ENCODE measurements at places on chromosomes 2 and 18. TPM values are rescaled to one million over a fixed set of nuclear protein-coding genes. Genes with fewer than 3 reads are reported as not detected.

DNA sequence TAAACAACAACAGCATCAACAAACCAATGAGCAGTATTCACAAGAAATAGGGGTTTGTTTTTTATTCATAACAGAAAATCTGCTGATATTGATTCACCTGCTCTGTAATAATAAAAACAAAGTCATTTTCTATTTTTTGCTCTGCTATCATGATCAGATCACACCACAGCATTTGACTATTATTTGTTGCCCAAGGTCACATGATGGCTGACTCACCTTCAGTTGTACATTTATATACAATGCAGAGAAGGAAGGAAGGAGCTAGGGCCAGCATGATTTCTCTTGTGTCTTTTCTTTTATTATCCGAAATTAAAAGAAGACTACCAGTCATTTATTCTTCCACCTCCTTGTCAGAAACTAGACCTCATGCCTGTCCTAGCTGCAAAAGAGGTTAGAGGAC is 1427.7 kb upstream of the CELF4 start:
- no peak for DNase-seq

The CRYGD gene
- total RNA-seq: 3.4 TPM

DNA sequence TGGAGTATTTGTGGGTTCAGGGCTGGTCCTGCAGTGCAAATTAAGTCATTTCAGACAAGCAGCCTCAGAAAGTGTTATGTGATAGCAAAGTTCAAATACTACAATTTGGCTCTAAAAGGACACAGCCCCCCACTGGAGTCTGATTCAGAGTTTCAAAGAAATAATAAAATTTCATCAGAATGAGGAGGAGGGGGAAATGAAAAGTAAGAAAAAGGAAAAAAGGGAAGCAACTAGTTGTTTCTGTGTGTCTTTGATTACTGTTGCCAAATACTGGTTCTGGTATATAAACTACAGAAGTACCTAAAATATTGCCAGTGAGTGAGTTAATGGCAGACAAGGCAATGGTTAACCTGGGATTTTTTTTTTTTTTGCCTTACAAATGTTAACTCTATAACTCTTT is 773.9 kb downstream of the BCL11A start:
- no peak for DNase-seq

DNA sequence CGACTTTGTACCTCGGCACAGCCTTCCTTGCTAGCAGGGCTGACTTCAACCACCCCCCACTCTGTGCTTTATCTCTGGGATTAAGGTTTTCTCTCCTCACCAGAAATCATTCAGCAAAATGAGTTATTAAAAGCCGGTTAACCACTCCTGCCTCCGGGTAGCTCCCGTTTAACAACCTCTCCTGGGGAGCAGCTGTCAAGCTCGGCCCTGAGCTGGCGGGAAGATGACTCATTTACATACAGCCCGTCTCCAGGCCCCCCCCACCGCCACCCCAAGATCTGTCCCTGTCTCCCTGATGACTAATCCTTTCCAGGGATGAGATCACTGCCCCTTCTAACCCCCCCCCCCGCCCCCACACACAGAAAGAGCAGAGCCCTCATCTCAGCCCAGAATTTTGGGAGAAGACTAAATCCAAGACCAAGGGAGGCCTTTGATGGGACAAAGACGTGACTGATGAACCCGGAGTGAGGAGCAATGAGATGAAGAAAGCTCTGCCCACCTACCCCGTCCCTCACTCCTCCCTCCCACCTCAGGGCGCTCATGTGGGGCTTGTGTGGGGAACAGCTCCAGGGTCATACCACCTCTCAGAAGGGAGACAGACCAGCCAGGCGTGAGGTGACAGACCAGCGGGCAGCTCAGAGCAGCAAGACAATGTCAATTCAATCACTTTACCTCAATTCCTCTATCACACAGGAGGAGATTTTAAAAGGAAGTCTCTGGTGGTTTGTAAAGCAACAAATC is 131.4 kb downstream of the MSH2 start:
- no peak for DNase-seq

GRCh38 chr2:120834206-120834605 is 98.5 kb downstream of the GLI2 start:
- DNase-seq: no peak

DNA sequence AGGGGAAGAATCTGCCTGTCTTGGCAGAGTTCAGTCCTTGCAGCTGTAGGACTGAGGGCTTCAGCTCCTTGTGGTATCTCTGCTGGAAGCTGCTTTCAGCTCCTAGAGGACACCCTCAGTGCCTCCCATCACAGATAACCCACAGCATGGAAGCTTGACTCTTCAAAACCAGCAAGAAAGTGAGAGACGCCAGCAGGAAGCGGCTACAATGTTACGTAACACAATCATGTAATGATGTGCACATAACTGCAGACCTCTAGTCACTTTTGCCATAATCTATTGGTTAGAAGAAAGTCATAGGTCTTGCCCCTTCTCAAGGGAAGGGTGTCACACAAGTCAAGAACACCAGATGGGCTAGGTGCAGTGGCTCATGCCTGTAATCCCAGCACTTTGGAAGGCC is 69.1 kb upstream of the AFF3 start:
- no peak for DNase-seq

DNA sequence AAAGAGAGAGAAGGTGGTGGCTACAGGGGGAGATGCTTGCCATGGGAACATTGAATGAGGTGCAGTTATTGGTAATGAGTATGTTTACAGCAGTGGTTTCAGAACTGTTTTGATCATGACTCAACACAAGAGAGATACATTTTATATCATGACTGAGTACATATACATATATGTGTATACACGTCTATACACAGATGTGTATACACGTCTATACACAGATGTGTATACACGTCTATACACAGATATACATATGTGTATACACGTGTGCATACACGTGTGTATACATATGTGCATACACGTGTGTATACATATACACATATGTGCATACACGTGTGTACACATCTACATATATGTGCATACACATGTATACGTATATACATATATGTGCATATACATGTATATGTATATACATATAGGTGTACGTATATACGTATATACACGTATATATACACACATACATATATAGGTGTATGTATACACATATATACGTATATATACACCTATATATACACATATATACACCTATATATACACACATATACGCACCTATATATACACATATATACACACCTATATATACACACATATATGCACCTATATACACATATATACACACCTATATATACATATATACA is 518.5 kb downstream of the TSN start:
- no peak for DNase-seq

DNA sequence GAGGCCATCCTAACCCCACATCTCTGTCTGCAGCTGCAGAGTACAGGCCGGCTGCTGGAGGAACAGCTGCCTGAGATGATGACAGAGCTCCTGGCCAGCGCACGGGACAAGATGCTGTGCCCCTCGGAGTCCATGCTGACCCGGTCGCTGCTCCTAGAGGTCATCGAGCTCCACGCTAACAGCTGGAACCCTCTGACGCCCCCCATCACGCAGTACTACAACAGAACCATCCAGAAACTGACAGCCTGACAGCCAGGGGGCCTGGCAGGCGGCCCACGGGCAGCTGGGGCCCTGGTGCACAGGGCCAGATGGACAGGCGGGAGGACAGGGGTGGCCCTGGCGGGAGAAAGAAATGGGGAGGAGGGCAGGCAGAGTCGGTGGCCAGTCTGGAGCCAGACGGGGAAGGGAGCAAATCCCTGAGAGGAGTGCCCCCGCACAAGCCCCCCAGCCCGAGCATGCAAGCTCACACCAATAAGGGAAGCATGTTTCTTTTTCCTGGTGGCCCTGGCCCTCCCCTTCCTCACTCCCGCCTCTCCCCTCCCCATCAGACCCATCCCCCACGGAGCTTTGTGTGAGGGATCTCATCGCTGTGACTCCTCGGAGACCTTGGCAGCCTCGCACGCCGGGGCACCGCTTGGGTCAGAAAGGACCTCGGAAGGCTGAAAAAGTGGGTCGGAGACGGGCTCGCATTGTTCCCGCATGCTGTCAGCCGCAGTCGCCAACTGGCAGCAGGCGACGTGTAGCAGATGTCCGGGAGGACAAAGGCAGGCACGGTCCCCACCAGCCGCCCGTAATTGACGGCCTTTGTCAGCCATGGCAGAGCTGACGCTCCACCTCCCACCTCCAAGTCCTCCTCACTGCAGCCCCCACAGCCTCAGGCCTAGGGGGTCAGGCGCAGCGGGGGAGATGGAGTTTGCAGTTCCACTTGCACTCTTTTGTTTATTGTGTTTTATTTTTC is 91.2 kb downstream of the SMAD7 start:
- peak; percentile 61 for DNase-seq

The ATP5F1A gene
- total RNA-seq: 718 TPM

The LONRF2 gene
- total RNA-seq: 0.24 TPM

The TMEM163 gene
- 1.1 TPM for total RNA-seq

The SRD5A2 gene
- total RNA-seq: 0.03 TPM

- DNase-seq: no peak
Observed at GRCh38 chr2:29013057-29013780, 32.1 kb downstream of the TOGARAM2 start.

- no peak for DNase-seq
Observed at GRCh38 chr18:48914581-48915251, 36.0 kb downstream of the SMAD7 start.

The CROCC2 gene
- total RNA-seq: not detected

GRCh38 chr2:169372561-169372960 is 10.2 kb upstream of the LRP2 start:
- no peak for DNase-seq

DNA sequence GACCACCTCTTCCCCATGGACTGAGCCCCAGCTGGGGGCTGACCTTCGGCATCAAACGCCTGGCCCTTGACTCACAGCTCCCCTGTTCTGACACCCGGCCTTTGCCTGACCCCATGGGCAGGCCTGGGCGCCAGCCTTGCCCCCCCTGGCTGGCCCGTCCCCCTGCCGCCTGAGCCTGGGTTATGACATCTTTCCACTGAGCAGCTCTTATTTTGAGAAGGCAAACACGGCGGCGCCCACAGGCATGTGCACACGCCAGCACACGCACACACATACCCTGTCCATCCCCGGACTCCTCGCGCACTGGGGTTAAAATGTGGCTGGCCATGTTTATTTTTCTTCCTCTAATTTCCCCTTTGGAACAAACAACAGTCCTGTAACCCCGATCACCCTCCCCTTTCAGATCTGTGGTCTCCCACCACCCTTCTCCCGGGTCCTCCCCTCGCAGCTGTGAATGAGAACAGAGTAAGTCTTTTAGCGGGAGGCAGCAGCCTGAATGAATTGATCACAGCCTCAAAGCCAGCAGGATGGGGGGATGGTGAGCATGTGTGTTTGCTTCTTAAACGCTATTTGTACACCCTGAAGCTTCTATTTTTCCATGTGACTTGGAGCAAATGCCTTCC is 11.8 kb upstream of the ATOH8 start:
- DNase-seq: no peak

DNA sequence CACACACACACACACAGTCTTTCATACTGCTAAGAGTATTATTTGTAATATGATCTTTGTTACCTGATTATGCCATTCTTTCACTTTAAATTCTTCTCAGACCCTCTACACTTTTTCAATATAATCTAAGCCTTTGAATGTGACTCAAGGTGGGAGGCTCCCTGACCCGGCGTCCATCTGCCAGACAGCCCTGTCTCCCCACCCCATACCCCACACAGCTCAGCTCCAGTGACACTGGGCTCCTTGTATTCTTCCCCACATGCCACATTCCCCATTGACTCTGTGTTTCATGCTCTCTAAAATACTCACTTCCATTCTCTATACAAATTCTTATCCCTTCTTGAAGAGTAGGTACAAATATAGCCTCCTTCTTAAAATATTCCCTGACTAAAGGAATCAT is 442.2 kb downstream of the TGIF1 start:
- DNase-seq: no peak

DNA sequence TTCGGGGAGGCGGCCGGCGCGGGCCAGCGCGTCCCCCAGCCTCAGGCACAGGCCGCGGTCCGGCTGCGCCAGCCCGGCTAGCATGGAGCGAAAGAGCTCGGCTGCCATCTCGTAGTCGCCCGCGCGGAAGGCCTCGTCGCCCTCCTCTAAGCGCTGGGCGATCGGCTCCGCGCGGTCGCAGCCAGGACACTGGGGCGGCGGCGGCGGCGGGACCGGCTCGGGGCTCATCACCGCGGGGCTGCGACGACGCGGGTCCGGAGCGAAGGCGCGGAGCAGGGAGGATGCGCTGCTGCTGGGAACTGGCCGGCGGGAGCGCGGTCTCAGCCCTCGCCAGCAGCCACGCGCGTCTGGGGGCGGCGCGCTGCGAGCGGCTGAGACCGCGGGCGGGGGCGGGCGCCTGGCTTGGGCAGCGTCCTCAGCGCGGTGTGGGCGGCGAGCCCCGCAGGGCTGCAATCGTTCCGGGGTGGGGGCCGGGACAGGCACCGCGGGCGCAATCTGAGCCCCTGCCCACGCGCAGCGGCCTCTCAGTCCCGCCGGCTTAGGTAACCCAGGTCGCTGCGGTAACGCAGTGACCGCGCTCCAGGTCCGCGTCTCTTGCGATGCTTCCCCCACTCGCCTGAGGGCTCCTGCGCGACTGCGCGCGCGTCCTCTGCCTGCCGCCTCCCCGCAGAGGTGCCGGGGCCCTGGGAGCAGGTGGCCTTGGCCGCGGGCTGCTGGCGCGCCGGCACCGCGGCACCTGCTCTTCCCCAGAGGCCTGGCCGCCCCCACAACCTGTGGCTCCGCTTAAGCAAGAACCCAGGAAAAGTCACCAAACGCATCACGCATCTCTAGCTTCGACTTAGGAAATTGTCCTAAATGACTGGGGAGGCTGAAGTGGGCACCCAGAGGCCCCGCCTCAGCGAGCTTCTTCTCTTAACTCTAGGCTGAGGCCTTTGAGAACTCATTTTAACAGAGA is at the start of gene LONRF2:
LONRF2 (minus strand) TSS at position 636 of the 955 bp plus-strand sequence; CDS start at position 228, 408 bp downstream.
- peak; percentile 62 for DNase-seq

- DNase-seq: no peak
Observed at GRCh38 chr2:46857871-46858701, 57.5 kb downstream of the MCFD2 start.

- no peak for DNase-seq
Observed at GRCh38 chr2:215900203-215900611, 113.1 kb downstream of the MREG start.

GRCh38 chr2:7417845-7418742 is 500.9 kb downstream of the RNF144A start:
- DNase-seq: no peak

The ANKRD29 gene
- 6.6 TPM for total RNA-seq

The UGT1A8 gene
- total RNA-seq: not detected

DNA sequence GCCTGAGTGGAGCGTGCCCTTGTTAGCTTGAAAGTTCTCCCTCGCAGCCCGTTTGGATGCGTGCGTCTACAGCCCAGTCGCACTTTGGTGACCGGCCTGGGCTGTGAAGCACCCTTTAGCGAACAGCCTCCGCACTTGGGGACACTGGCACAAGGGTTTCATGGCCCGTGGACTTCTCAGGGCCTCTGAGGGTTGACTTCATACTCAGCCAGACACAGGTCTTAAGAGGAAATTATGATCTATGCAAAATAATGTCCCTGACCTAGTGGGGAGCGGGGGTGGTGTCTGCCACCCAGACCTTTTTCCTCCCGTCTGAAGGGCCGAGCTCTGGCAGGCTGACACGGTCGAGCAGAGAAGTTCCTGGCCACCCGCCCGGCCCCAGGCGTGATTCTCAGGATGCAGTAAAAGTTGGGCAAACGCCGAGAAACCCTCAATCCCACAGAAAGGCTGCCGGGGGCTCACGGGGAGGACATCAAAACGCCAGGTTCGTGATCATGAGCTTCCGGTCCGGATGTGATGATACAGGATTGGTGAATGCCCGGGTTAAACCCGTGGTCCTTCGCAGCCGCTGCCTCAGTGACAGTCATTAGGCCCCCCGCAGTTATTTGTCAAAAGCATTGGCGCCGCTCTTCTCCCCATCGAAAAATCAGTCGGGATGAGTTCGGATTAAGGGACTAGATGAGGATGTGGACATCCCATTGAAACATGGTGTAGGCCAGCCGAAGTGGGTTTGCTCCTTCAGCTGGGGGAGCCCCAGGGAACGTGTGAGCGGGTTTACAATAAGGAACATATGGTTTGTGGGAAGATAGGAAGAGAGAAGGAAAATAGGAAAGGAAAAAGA is 3.6 kb upstream of the PAX3 start:
- DNase-seq: peak; percentile 58

All from GM23338 (cell line).